ENCODE measurements at places on chromosomes 2 and 18.

DNA sequence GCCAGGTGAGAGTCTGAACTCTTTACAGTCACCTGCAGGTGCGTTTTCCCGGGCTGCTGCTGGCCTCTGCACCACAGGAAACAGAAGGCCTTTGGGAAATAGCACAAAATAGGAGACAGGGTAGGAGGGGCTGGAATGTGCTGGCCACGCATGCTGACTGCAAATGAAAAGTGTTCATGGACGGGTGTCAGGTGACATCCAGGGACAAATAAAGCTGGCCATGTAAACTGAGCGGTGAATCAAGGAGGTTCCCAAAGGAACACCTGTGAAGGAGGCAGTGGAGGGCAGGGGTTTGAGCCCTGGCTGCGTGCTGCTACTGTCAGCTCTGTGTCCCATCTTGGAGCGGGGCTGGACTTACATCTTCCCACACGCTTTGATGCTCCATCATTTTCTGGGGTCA is 42.4 kb upstream of the GBX2 start:
- H3K27ac ChIP-seq = no peak overlapping the region
- H3K4me1 ChIP-seq = no peaks in the 10 kb centered on the region
- DNase-seq = no peak
- H3K27me3 ChIP-seq = peaks cover 17% of the 10 kb centered on the region

- no peaks in the 10 kb centered on the region for H3K27me3 ChIP-seq
- no peaks in the 10 kb centered on the region for H3K4me1 ChIP-seq
- no peak overlapping the region for H3K27ac ChIP-seq
- no peak overlapping the region for H3K4me3 ChIP-seq
Measured at GRCh38 chr2:39150102-39150562, 29.3 kb upstream of the SOS1 start.

- H3K4me1 ChIP-seq = no peaks in the 10 kb centered on the region
- no peak overlapping the region for H3K27ac ChIP-seq
- H3K36me3 ChIP-seq = no peaks in the 10 kb centered on the region
- H3K4me3 ChIP-seq = no peak overlapping the region
- DNase-seq = no peak
Measured at GRCh38 chr2:191451116-191451515, 205.9 kb downstream of the MYO1B start.

DNA sequence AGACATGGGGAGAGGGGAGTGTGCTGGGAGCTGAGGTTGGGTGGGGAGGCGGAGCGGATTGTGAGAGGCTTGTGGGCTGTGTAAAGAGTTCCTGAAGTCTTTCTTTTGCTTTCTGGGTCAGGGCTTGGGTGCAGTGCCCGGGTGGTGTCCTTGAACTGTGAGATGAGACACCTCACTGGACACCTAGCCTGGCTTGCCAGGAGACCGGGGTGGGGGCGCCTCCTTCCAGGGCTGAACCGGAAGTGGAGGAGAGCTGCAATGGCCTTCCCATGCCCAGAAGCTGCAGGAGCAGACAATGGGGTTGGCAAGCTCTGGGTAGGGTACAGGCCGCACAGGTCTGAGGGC is 4.3 kb downstream of the TMEM37 start:
- no peaks in the 10 kb centered on the region for H3K36me3 ChIP-seq
- no peak for DNase-seq
- no peaks in the 10 kb centered on the region for H3K27me3 ChIP-seq
- peaks cover 20% of the 10 kb centered on the region for H3K4me1 ChIP-seq
- no peak overlapping the region for H3K4me3 ChIP-seq
- H3K27ac ChIP-seq = no peak overlapping the region

DNA sequence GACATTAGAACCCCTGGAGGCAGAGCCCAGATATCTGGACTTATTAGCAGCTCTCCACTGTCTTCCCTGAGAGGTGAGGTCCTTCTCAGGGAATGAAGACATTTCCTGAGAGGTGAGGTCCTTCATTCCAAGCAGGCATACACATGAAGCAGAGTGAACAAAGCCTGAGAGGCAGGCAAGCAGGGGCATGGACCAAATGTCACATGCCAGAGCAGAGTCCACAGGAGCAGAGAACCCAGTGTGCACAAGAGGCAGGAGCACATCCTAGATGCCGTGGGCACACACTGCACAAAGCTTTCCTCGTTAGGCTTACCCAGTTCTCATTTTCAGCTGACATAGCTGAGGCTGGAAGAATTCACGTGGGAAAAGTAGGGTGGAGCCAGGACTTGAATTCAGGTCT is 759.9 kb upstream of the HS6ST1 start:
- H3K36me3 ChIP-seq = no peaks in the 10 kb centered on the region
- no peak overlapping the region for H3K4me3 ChIP-seq
- DNase-seq = no peak
- H3K27ac ChIP-seq = no peak overlapping the region
- no peaks in the 10 kb centered on the region for H3K4me1 ChIP-seq

Data from sigmoid colon (tissue), 7 donors.